SHP77 (cell line): ENCODE measurements at places on chromosomes 1 and 21.

DNA sequence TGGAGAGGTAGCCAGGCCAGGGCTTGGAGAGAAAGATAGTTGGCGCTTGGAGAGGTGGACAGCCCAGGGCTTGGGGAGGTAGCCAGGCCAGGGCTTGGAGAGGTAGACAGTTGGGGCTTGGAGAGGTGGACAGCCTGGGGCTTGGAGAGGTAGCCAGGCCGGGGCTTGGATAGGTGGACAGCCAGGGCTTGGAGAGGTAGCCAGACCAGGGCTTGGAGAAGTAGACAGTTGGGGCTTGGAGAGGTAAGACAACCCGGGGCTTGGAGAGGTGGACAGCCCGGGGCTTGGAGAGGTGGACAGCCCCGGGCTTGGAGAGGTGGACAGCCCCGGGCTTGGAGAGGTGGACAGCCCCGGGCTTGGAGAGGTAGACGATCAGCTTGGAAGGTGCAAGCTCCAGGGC, 7.7 kb downstream of the LSS start:
- DNase-seq = no peak

DNA sequence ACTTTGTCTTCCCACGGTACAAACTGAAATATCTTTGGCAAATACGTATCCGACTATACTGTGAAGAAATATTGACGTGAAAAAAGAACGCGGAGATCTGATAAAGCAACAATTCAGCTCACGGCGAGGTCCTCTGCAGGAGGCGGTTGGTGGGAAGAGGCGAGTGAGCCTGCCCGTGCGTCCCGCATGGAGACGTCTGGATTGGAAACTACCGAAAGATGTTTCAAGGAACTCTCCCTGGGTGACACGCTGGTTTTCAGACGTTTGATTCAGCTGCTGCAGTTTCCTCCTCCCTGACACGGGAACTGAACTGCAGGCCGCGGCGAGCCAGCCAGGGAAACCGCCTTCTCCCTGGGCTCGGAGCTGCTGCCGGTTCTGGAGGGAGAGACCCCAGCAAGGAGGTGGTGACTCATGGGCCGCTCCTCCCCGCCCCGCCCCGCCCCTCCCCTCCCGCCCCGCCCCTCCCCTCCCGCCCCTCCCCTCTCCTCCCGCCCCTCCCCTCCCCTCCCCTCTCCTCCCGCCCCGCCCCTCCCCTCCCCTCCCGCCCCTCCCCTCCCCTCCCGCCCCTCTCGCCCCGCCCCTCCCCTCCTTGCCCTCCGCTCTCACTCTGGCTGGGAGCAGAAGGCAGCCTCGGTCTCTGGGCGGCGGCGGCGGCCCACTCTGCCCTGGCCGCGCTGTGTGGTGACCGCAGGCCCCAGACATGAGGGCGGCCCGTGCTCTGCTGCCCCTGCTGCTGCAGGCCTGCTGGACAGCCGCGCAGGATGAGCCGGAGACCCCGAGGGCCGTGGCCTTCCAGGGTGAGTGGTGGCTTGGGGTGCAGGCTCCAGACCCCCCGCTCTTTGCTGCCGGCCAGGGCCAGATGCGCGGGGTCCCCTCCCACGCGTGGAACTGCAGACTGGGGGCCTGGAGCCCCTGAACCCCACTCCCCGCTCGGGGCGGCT, at the start of gene COL6A1:
COL6A1 (plus strand) TSS at position 620 of the 941 bp plus-strand sequence; CDS start at position 701, 81 bp downstream.
- DNase-seq = peak; percentile 51

DNA sequence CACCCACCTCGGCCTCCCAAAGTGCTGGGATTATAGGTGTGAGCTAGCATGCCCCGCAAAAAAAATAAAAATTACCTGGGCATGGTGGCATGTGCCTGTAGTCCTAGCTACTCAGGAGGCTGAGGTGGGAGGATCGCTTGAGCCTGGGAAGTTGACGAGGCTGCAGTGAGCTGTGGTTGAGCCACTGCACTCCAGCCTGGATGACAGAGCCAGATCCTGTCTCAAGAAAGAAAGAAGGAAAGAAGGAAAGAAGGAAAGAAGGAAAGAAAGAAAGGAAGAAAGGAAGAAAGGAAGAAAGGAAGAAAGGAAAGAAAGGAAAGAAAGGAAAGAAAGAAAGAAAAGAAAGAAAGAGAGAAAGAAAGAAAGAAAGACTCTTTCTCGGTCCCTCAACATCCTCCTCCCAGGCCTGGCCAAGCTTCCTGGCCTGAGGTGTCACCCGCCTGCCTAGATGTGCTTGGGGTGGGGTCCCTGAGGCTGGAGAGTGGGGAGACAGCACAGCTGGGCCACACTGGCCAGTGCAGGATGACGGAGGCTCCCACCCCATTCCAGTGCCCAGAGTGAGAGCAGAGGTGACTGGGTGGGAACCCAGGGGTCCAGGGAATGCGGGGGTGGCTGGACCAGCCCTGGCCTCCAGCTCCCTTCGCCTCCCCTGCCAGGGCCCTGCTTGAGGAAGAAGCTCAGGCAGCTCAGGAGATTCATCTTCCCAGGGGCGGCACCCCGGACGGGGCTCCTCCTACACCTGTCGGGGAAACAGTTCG, 10.2 kb upstream of the GNB1 start:
- DNase-seq = no peak

- peak; percentile 81 for DNase-seq
Observed at GRCh38 chr1:203367057-203367456, 16.1 kb upstream of the FMOD start.

DNA sequence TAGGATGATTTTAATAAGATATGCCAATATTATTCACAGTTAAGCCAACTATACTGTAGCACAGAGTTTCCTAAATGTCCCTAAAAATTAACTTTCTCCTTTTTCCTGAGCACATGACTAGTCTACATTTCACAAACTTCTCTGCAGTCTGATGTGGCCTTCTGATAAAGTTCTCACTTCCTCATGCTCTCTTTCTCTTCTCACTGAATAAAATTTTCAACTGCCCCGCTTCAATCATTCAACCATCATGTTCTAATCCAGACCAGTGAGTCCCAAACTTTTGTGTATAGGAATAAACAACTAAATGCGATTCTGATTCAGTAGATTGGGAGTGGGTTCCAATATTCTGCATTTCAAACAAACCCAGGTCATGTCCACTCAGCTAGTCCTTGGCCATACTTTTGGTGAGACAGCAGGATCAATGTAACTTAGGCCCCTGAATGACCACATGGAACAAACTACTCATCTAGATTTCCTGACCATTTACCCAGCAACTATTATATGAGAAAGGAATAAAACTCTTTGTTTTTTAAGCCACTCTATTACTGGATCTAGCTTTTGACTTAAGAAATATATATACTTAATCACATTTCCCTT, 20.1 kb downstream of the TUT4 start:
- DNase-seq = no peak

GRCh38 chr1:21082073-21082472, 94.6 kb downstream of the EIF4G3 start:
- no peak for DNase-seq

- no peak for DNase-seq
Observed at GRCh38 chr21:17472182-17472581, 40.7 kb upstream of the CXADR start.

GRCh38 chr1:53414632-53415031, 44.6 kb upstream of the DMRTB1 start:
- no peak for DNase-seq

DNA sequence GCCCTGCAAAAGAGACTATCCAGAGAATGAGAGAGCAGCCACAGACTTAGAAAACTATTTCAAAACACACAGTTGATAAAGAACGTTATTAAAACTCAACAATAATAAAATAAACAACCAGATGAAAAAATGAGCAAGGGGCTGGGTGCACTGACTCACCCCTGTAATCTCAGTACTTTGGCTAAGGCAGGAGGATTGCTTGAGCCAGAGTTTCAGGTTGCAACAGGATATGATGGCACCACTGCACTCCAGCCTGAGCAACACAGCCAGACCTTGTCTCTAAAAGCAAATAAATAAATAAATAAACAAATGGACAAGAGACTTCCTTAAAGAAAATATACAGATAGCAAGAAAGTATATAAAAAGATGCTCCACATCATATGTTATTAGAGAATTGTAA, 144.6 kb downstream of the LRRIQ3 start:
- no peak for DNase-seq

DNA sequence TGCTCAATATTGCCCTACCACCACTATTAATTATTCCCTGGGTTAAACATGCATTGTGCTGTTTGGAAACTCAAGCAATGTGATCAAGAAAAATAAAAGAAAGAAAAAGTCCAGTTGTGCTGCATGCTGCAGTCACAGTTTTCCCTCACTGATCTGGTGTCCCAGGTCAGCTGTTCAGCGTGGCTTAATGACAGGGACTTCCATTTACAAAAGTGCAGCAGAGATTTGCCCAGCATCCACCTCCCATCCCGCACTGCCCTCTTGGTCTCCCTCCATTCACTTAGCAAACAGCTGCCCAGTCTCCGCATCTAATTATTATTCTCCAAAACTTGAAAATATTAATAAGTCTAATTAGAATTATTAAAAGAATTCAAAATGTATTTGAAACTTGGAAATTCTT, 2.0 kb upstream of the OR2T4 start:
- DNase-seq = no peak

DNA sequence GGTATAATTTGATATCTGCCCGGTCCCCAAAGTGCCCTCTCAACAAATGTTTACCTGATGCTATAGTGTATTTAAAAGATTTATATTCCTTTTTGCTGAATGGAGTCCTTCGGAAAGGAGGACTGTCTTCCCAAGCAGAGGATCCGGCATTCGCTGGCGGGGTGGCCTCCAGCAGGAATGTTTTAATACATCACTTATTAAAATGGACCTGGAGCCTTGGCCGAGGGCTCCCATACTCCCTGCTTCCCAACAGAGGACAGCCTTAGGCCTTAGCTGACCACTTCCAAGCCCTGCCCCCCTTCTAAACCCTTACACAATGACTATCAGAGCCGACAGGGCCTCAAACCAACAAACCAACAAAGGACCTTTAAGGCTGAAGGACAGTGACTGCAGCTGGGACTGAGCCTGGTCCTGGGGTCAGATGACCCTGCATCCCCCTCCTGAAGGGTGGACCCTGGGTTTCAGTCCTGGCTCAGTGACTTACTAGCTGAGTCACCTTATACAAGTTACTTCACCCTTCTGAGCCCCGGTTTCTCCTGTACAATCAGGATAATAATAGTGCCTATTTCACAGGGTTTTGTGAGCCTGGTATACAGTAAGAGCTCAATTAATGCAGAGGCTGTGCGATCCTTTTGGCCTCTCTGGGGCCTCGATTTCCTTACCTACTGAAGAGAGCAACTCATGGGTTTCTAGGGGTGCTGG, 5.6 kb downstream of the CAMK2N1 start:
- no peak for DNase-seq

DNA sequence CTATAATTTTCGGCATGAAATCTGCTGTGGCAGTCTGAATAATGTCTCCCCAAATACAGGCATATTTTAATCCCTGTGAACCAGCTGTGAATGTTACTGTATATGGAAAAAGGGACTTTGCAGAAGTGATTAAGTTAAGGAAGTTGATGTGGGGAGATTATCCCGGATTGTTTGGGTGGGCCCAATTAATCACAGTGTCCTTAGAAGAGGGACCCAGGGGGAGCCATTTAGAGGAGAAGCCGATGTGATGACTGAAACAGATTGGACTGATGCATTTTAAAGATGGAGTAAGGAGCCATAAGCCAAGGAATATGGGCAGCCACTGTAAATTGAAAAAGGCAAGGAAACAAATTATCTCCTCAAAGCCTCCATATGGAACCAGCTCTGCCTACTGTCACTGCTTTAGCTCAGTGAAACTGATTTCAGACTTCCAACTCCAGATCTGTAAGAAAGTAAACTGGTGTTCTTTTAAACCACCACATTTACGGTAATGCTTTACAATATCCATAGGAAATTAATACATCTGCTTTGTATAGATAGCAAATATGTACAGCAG, 61.1 kb upstream of the GPR88 start:
- DNase-seq = no peak

GRCh38 chr1:8166406-8166805, 140.3 kb upstream of the ERRFI1 start:
- DNase-seq = no peak

- no peak for DNase-seq
Observed at GRCh38 chr1:29986986-29987385, 736.4 kb downstream of the MATN1 start.
